ENCODE measurements at places on chromosomes 5 and 9.
A peak's percentile ranks its signal among the peaks of the same experiment; 100 is the strongest.

- no peak for DNase-seq
Measured at GRCh38 chr5:76351176-76351575, 51.9 kb upstream of the IQGAP2 start.

DNA sequence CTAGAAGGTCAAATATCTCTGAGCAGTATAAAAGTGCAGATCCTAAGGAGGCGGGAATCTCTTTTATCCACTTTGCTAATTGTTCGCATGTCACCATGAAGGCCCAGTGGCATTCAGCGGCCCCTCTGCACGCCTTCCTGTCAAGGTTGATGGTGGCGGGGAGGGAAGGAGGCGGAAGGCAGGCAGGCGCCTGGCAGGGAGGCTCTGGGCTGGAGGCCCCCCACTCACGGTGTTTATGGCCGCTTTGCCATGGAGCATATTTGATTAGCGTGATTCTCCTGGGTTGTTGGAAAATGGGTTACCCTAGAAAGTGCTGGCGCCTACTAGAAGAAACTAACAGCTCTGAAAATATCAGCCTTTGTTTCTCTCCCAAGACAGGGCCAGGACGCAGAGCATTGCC, 209.6 kb downstream of the FSTL4 start:
- no peak for DNase-seq

- no peak for DNase-seq
Measured at GRCh38 chr5:171578829-171579491, 159.5 kb downstream of the FGF18 start.

DNA sequence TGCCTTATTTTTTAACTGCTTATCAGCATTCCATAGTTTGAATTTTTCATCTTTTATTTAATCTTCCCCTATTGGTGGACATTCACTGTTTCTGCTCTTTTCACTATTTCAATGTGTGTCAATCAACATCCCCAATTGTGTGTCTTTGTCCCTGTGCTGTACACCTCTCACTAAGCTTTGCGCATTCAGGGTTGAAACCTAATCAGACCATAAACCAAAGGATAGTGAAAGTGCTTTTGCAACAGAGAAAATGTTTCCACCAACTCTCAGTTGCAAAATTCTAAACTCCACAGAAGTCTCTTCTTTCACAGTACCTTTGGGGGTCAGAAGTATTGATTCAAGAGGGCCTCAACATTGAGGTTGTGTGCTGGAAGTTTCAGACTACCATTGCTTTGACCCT, 127.1 kb upstream of the SAP30L start:
- no peak for DNase-seq

- no peak for DNase-seq
Measured at GRCh38 chr5:143527808-143528207, 124.3 kb upstream of the NR3C1 start.

- no peak for DNase-seq
Measured at GRCh38 chr5:151647320-151647861, 39.3 kb downstream of the SPARC start.

DNA sequence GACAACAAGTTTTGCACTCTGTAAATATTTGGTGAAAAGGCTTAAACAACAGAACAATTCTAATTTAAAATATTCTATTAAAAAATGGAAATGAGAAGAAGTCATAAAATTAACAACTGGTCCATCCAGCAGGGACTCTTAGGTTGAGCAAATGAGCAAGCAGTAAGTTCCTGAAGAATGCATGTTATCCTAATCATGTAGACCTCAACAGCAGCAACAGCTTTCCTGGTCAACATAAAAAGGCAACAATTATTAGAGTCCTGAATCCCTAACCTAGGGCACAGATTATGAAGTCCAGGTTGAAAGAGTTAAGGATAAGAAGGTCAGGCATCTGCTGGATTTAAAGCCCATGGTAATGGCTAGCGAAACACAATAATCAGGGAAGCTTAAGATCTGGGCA, 120.9 kb downstream of the SSBP2 start:
- no peak for DNase-seq

- no peak for DNase-seq
Measured at GRCh38 chr5:154611341-154611767, 133.3 kb upstream of the HAND1 start.

DNA sequence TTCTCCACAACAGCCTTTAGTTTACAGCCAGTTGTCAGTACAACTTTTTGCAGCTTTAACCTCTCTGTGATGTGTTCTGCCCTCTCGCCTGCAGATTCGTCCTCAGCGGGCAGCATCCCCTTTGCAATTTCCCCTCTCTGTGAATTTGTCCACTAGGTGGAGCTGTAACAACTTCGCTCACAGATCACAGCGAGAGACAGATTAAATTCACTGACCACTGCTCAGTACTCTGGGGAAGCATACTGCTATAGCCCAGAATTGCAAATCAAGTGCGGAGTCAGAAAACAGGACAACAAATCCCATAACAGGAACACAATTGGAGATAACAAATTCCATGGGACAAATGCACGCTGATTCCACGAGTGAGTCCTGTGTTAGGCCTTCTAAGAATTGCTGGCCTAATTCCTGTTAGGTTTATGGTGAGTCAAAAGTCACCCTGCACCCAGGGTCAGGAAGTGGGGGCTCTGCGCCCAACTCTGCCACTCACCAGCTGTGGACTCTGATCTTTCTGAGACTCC, 2124.9 kb downstream of the MAT2B start:
- no peak for DNase-seq

DNA sequence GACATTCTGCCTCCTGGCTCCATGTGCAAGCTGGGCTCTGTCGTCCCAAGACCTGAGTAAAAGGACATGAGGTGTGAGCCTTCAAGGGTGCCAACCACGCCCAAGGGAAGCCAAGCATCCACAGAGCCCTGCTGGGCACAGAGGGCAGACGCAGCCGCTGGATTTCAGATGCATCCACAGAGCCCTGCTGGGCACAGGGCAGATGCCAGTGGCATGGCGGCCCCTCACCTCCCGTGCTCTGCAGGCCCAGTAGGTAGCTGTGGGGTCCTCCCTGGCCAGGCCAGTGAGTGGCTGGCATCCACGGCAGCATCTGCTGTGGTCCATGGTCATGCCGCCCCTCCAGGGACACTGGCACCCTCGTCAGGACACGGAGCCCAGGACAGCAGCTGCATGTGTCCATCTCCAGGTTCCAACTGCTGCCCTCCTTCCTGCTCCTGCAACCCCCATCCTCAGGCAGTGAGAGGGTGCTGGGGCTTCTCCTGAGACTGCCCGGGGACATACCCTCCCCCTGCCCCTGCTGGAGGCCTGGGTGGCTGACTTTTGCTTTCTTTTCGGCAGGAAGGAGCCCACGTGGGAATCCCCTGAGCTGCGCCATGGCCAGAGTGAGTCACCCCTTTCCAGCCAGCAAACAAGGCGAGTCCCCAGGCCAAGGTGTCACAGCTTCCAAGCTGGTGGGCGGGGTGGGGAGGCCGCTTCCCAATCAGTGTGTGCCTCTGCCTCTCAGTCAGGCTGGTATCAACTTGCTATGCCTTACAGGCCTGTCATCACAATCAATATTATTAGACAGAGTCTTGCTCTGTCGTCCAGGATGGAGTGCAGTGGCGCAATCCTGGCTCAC, 4.0 kb upstream of the TRAF2 start:
- peak; percentile 85 for DNase-seq

DNA sequence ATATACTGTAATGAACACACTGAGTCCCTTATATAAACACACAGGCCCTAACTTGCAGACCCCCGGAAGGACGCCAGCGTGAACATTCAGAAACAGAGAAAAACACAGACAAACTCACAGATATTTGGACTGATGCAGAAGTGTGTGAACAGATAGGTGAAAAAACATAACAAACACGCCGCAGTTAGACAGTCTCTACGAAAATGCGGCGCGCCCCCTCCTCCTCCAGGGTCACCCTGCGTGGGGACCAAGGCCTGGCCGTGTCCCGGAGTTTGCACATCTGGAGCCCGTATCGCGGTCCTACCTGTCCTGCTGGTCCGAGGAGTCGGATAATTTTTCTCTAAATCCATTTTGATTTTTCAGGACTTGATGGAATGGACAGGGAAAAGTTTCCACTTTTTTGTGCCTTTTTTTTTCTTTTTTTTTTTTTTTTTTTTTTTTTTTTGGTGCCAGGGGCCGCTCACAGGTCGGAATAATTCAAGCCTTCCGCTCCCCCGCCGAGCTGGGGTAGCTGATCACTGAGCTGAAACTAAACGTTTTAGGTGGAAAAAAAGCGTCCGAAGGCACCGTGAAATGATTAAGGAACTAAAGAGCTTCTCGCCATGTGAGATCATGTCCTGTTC, at the start of gene PAX5:
Gene PAX5 (minus strand): TSS at position 587 of the 623 bp plus-strand sequence. CDS start 237 bp downstream, at position 350.
- DNase-seq = no peak

- no peak for DNase-seq
Measured at GRCh38 chr9:111272581-111272980, 57.4 kb downstream of the OR2K2 start.

DNA sequence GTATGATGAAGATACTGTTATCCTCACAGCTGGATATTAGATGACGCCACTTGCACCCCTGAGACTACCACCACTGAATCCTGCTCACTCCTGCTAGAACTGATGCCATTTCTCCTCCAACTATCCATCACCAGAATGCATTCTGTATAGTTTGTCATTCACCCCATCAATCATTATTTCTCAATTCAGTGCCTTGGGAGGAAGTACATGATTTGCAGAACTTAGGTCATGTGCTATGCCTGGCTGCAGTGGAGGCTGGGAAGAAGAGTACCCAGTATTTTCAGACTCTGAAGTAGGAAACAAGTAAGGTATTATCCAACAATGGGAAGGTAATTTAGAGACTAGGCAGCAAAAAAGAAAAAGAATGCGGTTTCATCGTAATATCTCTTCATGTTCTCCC, 26.2 kb upstream of the HSD17B4 start:
- no peak for DNase-seq

DNA sequence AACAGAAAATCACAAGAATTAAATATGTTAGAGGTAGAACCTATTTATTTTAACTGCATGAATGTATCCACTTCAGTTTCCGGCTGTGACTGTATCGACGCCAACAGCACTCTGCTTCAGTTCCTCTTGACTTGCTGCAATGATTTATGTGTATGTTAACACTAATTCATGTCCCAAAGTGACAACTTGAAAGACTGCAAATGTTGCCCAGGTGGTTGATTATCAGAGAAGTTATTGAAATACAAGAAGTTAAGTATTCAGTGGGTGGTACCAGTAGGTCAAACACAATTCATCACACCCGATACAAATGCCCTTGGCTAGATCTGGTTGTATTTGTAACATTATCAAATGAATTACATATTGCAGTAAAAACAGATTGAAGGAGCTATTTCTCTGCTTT, 622.7 kb upstream of the CDH18 start:
- DNase-seq = no peak

- DNase-seq = peak; percentile 87
Measured at GRCh38 chr9:5841771-5842573, 9.1 kb upstream of the ERMP1 start.

- no peak for DNase-seq
Measured at GRCh38 chr5:33857037-33857436, 34.8 kb downstream of the ADAMTS12 start.

- no peak for DNase-seq
Measured at GRCh38 chr5:119273391-119273839, 82.4 kb upstream of the TNFAIP8 start.

DNA sequence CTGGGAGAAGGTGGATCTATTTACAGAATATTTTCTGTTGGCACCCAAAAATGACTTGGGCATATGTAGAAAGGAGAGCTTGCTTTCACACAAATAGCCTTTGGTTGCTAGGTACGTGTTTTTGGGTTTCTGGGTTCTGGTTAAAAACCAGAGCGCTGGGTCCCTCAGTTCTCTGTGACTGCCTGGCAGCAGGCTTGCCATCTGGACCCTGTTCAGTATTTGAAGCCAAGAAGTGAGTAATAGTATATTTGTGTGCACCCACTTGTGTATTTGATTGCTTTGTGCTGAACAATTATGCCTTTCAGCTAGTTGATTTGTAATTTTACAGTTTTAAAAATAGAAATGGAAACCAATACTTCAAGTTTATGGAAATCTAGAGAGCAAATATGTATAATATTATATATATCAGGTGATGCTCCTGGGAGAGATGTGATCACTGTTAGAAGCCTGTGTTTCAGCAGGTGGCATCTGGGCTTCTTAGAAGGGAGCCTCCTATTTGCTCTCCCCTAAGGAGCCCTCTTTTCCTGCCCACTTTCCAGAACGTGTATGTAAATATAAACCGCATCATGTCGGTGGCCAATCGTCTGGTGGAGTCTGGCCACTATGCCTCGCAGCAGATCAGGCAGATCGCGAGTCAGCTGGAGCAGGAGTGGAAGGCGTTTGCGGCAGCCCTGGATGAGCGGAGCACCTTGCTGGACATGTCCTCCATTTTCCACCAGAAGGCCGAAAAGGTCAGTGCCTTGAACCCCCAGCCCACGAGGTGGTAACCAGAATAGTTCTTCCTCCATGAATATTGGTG, 153.6 kb downstream of the TRIO start:
- no peak for DNase-seq

DNA sequence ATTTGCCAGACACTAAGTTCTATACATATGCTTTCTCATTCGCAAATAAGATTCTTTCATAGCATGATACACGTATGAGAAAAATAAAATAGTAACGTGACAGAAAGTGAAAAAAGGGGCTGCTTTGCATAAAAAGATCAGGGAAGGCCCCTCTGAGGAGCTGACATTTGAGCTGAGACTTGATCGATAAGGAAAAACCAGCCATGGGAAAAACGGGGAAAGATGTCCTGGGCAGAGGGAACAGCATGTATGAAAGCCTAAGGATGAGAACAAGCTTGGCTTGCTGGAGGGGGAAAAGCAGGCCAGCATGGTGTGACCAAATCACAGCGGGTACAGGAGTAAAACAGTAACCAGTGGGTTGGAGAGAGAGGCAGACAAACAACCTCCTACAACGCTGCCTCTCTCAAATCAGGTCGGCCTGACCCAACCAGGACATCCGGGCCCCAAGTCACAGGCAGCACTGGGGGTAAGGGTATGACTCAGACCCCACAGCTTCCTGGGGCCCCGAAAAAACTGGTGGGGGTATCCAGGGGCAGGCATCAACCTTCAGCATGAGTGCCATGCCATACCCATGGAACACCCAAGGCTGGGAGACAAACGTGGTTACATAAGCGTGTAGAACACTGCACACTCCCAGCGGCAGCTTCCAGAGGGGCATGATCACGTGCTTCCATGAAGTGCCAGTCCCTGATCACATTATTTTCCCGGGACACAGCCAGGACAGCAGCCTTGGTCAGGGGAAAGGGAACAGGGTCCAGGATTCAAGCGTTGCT, 2.2 kb downstream of the TNIP1 start:
- peak; percentile 71 for DNase-seq

DNA sequence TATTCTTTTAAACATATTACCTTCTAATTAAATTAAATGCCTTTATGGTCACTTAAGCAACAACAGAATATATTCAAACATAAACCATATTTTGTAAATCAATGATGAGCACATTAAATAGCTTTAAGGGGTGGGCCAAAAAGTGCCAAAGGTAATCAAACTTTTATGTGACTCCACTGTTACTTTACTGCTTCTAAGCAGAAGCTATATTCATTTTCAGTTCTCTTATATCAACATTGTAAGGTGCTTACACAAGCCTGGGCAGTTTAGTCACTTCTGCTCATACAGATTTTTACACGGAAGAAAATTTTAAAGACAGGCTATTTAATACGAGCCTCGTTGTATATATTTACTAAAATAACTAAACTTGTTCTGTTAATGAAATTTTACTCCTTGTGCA, 29.9 kb downstream of the RFX3 start:
- no peak for DNase-seq

GRCh38 chr5:56596155-56596554, 219.2 kb upstream of the MAP3K1 start:
- DNase-seq = no peak

- no peak for DNase-seq
Measured at GRCh38 chr5:172909931-172910502, 49.2 kb upstream of the RPL26L1 start.

All from T-helper 2 cell (primary cell).